ENCODE measurements at places on chromosomes 12 and 14.
A peak's percentile ranks its signal among the peaks of the same experiment; 100 is the strongest.

DNA sequence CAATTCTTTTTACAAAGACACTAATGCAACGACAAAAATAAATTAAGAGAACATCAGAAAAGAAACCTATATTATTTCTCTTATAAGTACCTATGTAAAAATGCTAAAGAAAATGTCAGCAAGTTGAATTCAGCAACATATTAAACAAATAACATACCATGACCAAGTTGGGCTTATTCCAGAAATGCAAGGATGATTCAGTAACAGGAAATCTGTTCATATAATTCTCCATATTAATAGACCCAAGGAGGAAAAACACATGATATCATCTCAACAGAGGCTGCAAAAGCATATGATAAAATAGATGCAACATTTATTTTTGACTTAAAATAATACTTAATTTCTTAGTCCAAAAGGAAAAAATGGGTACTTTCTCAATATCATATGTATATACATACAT is 25.1 kb upstream of the GPHB5 start:
- DNase-seq, result no peak

DNA sequence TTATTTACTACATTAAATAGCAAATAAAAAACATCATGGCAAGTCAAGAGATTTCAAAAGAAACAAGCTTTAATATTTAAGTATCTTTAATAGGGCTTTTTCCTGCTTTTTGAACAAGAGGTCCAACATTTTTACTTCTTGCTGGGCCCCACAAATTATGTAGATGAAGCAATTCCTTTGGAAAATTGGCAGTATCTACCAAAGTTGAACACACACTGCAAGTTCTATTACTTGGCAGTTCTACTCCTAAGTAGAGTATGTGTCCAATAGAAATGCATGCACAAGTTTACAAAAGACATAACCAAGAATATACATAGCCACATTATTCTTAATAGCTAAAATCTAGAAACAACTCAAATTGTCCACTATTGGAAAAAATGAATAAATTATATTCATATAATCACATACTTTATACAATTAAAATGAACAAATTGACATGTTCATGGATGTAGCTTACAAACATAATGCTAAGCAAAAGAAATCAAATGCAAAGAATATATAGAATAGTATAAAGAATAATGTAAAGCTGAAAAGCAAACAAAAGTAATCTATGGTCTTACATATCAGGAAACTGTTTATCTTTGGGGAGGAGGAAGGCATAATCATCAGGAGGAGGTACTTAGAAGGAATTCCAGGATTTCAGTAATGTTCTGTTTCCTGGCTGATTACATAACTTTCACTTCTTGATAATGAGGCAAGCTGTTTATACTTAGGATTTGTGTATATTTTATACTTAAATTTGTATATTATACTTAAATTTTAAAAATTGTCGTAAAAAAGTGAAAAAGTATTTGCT is 6.5 kb upstream of the TMBIM4 start:
- DNase-seq, result no peak

GRCh38 chr12:6817662-6818157 is 3.9 kb upstream of the GPR162 start:
- DNase-seq, result no peak

DNA sequence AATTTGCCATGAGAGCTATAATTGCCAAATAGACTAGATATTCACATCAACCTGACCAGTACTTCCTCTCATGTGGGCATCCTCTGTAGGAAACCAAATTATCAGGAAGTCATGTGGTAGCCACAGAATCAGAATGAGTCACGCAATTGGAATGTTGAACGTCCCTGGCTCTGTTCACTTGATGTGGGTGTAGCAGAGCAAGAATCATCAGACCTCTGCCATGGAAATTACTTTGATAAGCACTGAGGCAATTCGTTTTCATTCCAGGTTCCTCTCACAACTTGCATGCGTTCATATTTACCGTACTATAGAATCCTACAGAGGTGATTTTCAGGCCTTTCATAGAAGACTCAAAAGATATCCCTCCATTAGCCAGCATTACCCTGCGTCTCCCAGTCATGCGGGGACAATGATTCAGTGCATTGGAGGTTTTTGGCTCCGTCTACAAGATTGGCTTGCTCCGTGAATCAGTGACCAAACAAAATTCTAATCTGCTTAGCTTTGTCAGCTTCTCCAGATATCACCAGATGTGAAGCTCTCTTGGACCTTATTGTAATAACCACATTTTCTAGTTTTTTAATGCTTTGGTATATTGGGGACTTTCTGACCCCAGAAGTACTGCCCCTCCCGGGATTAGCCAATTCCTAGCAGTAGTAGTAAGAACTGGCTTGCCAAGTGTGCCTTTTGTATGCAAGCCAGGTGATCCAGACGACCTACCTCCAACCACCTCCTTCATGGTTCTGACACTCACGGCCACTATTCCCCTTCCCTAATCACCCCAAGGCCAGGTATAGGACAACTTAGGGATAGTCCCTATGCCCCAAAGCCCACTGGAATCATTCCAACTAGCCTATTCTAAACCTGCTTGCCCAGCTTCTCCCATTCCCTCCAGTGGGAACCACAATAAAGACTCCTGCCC is 133.4 kb downstream of the KICS2 start:
- DNase-seq, result no peak

DNA sequence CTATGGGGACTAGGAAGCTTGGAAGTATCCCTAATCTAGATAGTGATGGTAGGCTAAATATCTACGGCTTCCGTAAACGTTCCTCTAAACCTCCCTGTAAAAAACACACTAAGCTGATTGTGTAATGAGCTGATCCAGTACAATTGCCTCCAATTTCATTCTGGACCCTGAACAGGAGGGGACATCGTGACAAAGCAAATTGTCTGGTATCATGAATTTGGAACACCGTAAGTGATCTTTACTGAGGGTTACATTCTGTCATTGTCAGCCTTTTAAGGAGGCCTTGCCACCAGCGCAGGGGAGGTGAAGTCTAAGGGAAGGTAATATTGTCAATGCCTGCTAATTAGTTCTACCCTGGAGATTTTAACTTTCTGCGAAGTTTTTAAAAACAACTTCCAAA is 487 bp upstream of the MGST1 start:
- no peak for DNase-seq

DNA sequence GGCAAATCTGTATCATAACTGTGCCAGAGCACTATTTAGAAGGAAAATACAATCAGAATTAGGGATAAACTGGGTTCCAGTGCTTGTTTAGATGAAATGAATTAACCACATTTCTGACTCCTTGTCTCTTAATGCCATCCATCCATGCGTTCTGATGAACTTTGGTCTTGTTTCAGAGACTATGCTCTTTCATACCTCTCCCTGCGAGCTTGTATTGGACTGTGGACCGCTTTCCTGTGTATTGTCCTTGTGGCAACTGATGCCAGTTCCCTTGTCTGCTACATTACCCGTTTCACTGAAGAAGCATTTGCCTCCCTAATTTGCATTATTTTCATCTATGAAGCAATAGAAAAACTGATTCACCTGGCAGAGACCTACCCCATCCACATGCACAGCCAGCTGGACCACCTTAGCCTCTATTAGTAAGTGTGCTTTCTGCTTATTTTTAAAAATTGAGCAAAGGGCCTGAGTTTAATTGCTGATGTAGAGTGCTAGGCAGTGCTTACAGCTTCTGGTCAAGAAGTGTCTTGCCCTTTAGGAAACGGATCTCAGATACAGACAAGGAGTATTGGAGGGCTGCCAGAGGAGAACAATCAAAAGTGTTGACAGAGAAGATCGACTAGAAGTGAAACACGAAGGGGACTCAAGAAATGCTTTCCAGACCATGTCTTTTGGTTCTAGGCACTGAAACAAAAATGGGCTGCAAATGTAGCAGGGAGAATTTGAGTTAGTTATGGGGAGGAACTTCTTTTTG is 46.7 kb downstream of the SLC4A8 start:
- no peak for DNase-seq

GRCh38 chr12:3624273-3624672 is 128.6 kb downstream of the CRACR2A start:
- DNase-seq, result no peak

DNA sequence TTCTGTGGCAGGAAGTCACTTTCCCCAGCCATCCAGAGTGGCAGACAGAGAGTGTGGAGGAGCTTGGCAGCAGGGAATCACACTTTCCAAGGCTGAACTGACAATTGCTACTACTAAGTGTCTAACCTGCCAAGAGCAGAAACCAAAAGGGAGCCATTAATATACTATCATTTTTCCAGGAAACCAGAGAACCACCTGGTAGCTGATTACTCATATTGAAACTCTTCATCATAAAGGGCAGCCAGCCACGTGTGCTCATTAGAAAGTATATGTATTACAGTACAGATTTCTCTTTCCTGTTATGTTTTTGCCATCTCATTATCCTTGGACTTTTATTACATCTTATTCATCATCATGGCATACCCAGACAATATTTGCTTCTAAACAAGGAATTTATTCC is 374.9 kb downstream of the GXYLT1 start:
- DNase-seq, result no peak

DNA sequence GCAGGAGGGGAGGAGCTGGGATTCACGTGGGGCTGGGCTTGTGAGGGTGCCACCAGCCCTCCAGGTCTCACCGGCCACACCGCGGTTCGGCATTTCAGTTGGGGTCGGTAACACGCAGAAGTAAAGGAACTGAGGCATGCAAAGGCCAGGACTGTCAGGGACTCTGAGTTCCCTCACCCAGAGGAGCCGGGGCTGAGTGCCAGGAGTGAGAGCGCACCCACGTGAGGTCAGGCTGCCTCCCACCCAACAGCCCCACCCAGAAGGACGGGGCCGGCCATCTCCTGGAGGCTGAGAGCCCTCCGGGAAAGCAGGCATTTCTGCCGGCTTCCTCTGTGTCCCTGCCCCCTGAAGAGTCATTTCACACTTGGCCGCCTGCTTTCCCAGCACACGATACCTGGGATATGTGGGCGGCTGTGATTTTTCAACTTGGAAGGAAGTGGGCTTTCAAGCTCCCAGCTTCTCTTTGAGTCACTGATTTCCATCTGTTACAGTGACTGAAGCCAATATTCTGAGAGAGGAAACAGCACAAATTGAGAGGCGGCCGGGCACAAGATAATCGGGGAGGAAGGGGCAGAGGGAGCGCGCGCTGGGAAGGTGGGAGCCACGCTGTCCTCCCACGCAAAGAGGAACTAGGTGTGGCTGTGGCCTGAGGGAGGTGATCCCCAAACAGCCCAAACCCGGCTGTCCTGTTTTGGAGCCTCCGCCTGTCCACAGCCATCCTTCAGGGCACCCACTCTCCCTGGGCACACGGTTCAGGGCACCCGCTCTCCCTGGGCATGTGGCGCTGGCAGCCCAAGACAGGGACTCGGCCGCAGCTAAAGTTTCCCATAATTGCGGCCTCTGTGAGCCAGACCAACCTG is 19.0 kb downstream of the GALNT9 start:
- no peak for DNase-seq

DNA sequence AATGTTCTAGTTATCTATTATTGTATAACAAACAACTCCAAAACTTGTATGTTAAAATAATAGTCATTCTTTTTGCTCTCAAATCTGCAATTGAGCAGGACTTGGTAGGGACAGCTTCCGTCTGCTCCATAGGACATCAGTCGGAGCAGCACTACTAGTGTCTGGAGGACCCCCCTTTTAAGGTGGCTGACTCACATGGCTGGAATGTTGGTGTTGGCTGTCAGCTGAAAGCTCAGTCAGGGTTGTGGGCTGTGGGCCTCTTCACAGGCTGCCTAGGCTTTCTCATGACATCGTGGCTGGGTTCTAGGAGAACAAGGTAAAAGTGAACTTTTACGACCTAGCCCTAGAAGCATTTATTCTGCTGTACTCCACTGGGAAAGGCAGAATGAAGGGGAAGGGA is 160.6 kb downstream of the ANO4 start:
- DNase-seq, result no peak

DNA sequence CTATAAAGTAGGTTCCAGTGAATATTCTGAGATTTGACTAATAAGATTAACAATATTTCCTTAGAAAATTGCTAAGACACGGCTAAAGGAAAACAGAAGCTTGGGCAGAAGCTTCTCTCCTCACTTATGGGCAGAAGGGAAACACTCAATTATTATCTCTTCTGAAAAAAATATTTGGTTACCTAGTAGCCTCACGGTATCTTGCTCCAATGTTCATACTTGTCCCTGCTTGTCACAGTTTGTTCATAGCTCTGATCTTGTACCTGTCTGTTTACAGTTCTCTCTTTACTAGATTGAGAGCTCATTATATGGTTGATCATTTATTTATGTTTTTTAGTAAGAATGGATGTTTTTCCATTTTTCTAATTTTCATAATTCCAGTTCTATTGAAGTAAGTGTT is 458.0 kb upstream of the ATP2B1 start:
- no peak for DNase-seq

- DNase-seq, result no peak
These were observed 42.7 kb downstream of the ATF7IP start for GRCh38 chr12:14408208-14408607.

DNA sequence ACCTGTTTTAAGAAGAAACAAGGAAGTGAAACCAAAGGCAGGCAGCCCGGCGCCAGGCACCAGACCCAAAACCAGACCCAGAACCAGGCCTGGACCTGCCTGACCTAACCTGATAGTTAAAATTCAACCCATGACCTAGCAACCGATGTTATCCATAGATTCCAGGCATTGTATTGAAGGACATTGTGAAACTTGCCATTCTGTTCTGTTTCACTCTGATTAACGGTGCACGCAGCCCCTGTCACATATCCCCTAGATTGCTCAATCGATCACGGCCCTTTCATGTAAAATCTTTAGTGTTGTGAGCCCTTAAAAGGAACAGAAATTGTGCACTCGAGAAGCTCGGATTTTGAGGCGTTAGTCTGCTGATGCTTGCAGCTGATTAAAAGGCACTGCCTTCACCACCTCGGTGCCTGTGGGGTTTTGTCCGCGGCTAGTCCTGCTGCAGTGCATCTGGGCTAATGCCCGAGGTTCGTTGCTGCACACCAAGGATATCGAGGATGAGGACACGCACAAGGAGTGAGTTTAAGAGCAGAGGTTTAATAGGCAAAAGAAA is 262.5 kb upstream of the TMEM132C start:
- DNase-seq, result no peak

GRCh38 chr14:102140027-102140749 is 491 bp downstream of the WDR20 start:
- DNase-seq, result peak; percentile 12

GRCh38 chr14:55794655-55795595 is 214.9 kb downstream of the KTN1 start:
- DNase-seq, result no peak

DNA sequence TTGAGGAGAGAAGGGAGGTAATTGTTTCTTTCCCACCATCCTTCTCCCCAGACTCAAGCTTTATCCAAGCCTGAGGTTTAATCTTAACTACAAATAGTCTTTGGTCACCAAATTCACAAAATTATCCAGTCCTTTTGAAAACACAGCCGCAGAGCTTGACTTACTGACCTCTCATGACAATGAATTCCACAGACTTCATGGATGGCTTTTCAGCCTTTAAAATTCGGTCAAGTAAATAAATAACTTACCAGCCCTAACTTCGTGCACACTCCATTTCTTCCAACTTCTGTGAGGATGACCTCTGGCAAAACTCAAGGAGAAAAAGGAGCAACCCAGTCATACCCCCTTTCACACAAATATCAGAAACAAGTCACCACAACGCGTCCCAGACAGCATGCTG is 137.0 kb upstream of the CDKN3 start:
- DNase-seq, result no peak

- DNase-seq, result no peak
These were observed 15.6 kb downstream of the TPH2 start for GRCh38 chr12:71954083-71954778.

All from stimulated activated CD8-positive, alpha-beta memory T cell treated with anti-CD3 and anti-CD28 coated beads, Interleukin-7, amount 100 ng/mL, for 24 hours (primary cell).